ENCODE measurements at places on chromosomes 11 and 22. TPM values are rescaled to one million over a fixed set of nuclear protein-coding genes. Genes with fewer than 3 reads are reported as not detected.

Gene TRAPPC4
- 74.1 TPM for total RNA-seq

Gene RFPL3
- total RNA-seq = not detected

Gene MS4A4A
- total RNA-seq = not detected

Gene QSER1
- 18.8 TPM for total RNA-seq

Gene EHF
- total RNA-seq = 0.69 TPM
